ENCODE measurements at places on chromosomes 7 and 10.

DNA sequence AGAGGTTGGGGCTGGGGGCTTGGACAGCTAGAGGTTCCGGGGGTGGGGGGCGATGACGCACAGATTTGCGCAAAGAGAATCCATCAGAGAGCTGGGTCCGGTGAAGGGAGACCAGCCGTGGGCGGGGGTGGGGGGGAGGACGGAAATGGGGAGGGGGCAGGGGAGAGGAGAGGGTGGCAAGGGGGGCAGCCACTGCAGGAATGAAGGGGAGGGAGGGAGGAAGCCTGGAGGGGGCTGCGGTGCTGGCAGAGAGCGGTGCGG, 1.2 kb upstream of the VGF start:
- no peak for DNase-seq

DNA sequence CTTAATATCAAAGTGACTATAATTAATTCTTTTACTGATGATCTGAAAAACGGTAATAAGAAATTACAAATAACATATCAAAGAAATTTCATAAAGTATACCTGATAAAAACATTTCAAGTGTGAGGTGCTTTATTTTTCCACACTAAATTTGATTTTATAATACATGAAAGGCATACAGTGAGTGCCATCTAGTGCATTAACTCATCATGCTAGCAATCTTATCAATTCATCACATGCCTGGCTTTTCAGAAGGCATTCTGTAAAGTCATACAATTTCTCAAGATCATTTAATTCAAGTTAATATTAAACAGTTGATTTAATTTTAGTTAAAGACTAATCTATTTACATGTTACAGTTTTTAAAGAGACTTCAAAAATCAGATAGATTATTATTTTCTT, 1020.9 kb downstream of the GATA3 start:
- DNase-seq = no peak

GRCh38 chr7:36659172-36659516, 65.2 kb downstream of the AOAH start:
- no peak for DNase-seq

GRCh38 chr10:127398140-127398970, 150.8 kb upstream of the NPS start:
- DNase-seq = no peak

DNA sequence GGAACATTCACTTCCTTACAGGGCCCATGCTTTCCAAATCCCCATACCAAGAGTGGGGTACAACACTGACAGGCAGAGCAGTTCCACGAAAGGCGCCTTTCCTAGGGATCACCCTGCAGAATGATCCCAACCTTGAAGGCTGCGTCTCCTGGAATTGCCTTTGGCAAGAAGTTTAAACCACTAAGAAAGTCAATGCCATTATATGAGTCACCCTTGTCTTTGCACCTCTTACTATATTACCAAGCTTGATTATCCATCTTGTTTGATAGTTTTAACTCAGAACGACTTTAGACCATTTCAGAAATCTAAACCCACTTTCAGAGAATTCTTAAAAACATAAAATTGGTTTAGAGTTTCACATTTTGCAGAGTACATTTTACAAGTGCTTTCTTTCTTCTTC, 282.1 kb downstream of the ARHGAP12 start:
- DNase-seq = no peak

- DNase-seq = no peak
These were observed 29.3 kb downstream of the ZMIZ1 start for GRCh38 chr10:79098061-79098460.
